ENCODE measurements at places on chromosomes 7 and 10.
A peak's percentile ranks its signal among the peaks of the same experiment; 100 is the strongest.

- no peak for DNase-seq
Observed at GRCh38 chr7:2460188-2460587, 16.0 kb downstream of the GRIFIN start.

DNA sequence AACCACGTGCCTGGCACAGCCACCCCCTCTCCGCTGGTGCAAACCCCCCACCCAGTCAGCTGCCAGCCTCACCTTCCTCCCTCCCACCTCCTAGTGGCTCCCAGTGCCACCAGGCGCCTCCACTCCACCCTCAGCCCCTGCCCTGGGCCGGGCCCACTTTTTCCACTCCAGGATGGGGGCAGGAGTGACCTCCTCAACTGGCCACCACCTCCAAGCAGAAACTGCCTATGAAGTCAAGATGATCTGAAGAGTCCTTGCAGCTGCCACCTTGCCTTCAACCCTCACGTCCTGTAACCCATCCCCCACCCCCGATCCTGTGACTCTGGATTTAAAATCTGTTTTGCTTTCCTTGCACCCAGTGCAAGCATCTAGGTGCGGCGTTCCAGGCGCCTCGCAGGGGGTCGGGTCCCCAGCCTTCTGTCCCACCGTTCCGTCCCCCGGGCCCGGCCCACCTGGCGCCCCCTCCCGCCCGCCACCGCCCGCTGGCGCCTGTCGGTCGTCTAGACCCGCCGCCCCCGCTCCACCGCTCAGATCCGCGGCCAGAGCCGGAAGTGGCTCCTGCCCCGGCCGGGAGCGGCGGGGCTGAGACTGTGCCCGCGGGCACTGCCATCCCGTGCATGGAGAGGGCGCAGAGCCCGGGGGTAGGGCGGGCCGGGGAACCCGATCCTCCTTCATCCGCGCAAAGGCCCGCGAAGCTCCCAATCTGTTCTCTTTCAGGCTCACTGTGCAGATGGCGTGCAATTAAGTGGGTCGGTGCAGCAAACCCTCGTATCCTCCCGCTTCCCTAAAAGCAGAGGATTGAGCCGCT, 51.2 kb upstream of the GTF2I start:
- DNase-seq, result peak; percentile 18

- no peak for DNase-seq
Observed at GRCh38 chr7:70700055-70700940, 431.6 kb upstream of the GALNT17 start.

DNA sequence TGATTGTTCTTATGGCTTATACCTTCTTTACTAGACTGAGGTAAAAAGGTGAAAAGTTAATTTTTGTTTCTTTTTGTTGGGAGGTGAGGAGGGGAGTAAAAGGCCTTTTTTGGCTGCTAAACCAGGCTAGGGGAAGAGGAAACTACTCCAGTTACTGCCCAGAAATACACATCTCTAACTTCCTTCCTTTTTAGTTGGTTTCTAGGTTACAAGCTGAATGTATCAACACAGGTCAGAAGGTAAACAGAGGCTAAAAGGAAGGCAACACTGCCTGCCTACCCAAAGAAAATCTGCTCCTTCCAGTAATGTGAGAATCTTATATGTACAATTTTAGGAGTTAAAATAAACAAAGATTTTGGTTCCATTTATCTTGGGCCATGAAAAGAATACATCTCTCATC, 140.4 kb downstream of the NRBF2 start:
- DNase-seq, result no peak

DNA sequence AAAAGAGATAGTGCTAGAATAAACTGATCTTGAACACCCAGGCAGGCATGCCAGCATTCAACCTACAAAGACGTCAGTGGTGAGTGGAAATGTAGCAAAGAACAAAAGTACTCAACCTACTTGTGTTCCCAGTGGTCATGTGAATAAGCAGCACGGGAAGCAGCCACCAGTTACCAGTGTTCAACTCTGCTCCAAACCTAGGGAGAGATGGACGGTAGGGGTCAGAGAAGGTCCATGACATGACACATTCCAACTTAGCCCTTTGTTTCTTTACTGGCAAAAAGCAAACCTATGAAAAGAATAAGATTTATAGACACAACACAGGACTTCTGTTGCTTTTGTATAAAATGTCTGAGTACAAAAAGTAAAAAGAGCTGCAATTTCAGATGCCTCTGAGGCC, 511.4 kb downstream of the XPNPEP1 start:
- no peak for DNase-seq

GRCh38 chr10:69319841-69320316, 41.6 kb downstream of the HK1 start:
- no peak for DNase-seq
